Lung (tissue), 17 donors: ENCODE measurements at places on chromosomes 5 and 9. TPM values are rescaled to one million over a fixed set of nuclear protein-coding genes. Genes with fewer than 3 reads are reported as not detected.

DNA sequence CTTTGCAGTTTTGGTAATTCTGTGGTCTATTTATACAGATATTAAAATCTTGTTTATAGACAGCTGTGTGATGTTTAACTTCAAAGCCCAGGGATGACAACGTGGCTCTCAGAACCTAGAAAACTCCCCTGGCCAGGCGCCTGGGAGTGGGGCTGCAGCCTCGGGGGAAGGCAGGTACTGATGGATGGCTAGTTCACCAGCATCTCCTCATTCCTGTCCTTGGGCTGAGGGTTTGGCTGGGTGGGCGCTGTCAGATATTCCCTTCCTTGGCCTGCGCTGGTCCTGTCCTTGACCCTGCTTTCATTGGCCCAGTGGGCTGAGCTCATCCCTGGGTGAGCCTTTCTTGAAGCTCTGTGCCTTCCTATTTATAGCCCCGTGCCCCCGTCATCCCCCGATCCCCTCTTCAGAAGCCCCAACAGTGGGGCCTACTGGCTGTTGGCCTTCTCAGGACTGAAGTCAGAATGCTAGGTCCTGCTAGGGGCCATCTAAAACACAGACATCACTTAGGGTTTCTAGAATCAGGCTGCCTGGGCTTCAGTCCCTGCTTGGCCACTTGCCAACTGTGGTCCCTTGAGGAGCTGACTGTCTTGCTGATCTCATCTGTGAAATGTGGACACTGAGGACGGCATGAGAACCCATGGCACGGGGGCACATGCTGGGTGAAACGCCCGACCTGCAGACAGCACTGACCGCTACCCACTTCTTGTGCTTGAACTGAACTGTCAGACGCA is 20.9 kb downstream of the SH3GLB2 start:
- peak; percentile 18 for DNase-seq

SLC25A2 gene
- total RNA-seq = 0.17 TPM

QRFP gene
- total RNA-seq = not detected

GRCh38 chr9:75909776-75910175 is 19.3 kb downstream of the PCSK5 start:
- no peak for DNase-seq

DNA sequence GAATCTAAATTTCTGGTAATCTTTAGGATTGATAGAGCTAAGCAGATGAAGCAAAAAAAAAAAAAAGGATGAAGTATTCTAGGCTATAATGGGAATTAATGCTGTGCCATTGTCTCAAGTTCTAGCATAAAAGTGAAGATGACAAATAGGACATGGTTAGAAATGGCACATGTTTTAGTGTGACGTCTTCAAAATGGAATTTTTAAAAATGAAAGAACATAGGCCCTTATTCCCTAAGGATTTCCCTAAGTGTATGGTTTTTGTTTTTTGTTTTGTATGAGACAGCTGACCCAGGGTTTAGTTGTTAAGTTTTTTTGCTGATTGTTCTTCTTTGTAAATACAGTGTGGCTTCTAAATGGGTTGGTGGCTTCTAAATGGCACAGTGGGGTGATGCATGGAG is 7.1 kb downstream of the TLE4 start:
- no peak for DNase-seq

- DNase-seq = peak; percentile 30
Measured at GRCh38 chr9:98958271-98958984, 14.7 kb downstream of the COL15A1 start.

HEMGN gene
- total RNA-seq = 0.34 TPM

DNA sequence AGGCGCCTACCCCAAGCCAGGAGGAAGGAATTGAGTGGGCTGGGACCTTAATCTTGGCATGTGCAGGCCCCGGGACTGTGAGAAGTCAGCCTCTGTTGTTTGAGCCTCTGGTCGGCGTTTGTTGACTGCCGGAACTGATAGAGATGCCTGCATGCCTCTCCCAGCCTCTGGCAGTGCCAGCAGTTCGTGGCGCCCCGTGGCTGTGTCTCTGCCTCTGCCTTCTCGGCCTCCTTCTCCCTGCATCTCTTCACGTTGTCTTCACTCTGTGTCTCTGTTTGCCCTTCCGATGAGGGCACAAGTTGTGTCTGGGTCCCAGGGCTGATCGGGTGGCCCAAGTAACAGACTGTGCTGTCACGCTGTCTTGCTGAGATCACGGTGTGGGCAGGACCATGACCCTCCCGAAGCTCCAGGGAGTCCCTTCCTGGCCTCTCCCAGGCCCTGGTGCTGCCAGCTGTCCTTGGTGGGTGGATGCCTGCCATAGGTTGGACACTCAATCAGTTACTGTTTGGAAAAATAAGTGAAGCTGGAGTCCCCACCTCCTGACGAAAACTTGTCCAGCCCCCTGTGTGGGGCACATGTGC is 133.5 kb upstream of the LPCAT1 start:
- no peak for DNase-seq

DNA sequence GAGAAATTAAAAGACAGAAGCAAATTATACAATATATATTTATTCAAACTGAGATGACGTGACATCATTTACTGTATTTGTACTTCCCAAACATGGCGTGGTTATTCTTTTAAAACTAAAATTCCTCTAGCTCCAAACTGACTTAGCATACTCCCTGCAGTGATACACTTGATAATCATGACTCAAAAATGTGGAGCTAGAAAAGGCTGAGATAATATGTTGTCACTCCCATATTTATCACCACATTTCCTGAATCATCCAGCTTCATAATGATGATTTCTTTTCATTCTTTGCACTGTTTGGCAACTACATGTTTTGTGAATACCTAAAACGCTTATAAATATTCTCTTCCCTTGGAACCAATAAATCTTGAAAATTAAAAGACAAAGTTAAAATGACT is 341.0 kb downstream of the EBF1 start:
- DNase-seq = no peak

DNA sequence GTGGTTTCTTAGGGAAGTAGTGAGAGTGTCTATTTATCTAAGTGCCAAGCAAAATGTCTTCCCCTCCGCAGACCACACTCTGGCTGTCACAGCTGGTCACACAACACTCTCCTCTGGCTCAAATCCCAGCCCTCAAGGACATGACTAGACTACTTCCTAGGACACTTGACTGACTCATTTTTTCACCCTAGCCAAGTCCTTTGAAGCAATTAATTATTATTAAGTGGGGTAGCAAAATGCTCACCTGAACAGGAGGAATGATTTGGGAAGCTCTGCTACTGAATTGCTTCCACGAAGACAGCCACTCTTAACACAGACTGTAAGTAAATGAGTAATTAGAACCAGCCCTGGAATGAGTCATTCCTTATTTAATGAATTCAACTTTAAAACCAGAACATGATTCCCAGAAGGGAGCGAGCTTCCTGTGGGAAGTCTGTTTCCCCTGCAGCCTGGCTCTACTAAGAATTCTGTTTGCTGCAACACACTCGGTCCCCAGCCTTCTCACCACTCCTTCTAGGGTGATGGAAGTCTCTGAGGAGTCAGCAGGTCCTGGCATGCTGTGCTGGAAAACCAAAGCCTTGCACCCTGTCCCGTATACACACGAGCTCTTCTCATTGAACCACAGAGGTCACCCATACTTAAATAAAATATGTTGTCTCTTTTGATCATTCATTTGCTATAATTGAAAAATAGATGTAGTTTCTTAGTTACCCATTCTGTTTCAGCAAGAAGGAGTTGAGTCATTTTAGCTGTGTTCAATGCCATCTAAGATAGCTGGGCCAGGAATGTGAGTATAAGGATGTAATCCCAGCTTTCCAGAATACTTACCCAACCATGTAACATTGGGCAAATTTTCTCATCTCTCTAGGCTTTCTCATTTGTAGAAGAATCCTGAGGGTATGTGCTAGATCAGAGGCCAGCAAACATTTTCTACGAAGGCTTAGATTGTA is 218.6 kb upstream of the RASEF start:
- DNase-seq = peak; percentile 40

NFIB gene
- total RNA-seq = 189 TPM

TSPAN17 gene
- total RNA-seq = 37.4 TPM

PCDHA4 gene
- total RNA-seq = 1.6 TPM

- DNase-seq = peak; percentile 93
Measured at GRCh38 chr9:693201-694091, 148.1 kb upstream of the DMRT1 start.

GRCh38 chr5:126166368-126166767 is 256.8 kb upstream of the GRAMD2B start:
- no peak for DNase-seq

DNA sequence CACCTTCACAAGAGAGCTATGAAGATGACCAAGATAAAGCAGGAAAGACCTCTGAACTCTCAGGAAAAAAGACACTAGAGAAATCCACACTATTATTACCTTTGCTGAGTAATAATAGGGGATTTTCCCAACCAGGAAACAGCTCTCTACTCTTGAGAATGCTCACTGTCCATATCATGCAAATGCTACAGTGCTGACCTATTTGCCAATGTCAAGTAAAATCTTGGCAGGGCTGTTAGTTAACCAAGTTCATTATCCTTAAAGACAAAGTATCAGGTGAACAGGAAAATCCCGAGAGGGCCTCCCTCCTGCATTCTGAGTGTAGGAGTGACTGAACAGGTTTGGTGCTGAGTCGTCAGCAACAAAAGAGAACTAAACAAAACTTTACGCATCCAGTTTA is 306.6 kb downstream of the ACTL7B start:
- no peak for DNase-seq

- DNase-seq = no peak
Measured at GRCh38 chr5:91293131-91293530, 90.0 kb downstream of the ARRDC3 start.

SNX2 gene
- total RNA-seq = 81.4 TPM

NXNL2 gene
- 0.21 TPM for total RNA-seq

DNA sequence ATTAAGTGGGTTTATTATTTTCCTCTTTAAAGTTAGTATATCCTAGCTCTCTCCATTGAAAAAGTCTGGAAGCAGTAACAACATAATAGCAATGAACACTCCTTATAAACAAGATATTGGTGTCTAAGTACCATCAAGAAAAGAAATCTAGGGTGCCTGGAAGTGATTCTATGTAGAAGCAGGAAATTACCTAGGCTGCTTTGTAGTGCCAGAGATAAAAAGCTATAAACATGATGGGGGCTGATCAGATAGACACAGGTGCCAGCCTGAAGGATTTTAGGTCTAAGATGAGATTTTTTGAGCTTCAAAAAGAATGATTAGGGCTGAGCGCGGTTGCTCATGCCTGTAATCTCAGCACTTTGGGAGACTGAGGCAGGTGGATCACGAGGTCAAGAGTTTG is 1179.3 kb upstream of the CDH9 start:
- no peak for DNase-seq

ANGPTL2 gene
- 18.8 TPM for total RNA-seq

STPG3 gene
- total RNA-seq = not detected

RHOBTB3 gene
- total RNA-seq = 150 TPM

BARX1 gene
- total RNA-seq = not detected

- DNase-seq = no peak
Measured at GRCh38 chr5:36300191-36300926, 1.3 kb downstream of the RANBP3L start.
